ENCODE measurements at places on chromosomes 16 and 17.

GRCh38 chr16:8850279-8850885 lies 18.4 kb downstream of the CARHSP1 start:
- DNase-seq = peak; percentile 85

DNA sequence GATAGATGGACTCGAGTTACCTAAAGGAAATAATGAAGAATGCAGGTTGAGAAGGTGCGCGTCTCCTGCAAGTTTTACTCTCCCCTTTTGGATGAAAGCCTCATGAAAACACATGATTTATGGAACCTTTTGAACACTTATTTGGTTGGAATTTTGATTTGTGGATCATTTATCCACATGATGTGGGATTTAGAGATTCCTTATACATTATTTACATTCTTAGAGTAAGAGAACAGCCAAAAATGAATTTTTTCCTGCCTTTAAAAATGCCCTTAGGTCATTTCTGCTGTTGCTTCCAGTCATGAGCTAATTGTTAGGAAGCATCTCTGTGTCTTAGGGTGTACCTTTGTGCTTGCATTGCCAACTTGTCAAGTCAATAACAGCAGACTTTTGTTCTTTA lies 99.9 kb downstream of the RPTOR start:
- no peak for DNase-seq

GRCh38 chr17:7834542-7834956 lies 532 bp downstream of the KDM6B start:
- no peak for DNase-seq

- no peak for DNase-seq
Observed at GRCh38 chr17:45306623-45307022, 10.2 kb downstream of the MAP3K14 start.

DNA sequence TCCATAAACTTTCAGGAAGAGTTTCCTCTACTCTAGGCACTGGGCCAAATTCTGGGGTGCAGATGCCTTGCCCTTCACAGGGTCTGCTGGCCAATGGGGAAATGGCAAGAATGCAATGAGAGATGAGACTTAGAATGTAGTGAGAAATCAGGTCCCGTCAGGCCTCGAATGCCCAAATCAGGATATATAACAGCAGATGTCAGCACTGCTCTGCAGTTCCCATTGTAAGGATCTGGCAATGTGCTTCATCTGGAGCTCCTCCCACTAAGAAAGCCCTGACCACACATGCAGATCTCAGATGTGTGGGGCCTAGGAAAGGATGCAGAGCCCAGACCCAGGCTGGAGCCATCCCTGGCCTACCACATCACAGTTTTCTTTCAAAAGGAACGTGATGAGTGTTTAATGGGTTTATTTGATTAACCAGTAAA lies 13.9 kb upstream of the LPCAT2 start:
- DNase-seq = peak; percentile 95

GRCh38 chr16:23829454-23829853 lies 6.3 kb upstream of the PRKCB start:
- DNase-seq = no peak

DNA sequence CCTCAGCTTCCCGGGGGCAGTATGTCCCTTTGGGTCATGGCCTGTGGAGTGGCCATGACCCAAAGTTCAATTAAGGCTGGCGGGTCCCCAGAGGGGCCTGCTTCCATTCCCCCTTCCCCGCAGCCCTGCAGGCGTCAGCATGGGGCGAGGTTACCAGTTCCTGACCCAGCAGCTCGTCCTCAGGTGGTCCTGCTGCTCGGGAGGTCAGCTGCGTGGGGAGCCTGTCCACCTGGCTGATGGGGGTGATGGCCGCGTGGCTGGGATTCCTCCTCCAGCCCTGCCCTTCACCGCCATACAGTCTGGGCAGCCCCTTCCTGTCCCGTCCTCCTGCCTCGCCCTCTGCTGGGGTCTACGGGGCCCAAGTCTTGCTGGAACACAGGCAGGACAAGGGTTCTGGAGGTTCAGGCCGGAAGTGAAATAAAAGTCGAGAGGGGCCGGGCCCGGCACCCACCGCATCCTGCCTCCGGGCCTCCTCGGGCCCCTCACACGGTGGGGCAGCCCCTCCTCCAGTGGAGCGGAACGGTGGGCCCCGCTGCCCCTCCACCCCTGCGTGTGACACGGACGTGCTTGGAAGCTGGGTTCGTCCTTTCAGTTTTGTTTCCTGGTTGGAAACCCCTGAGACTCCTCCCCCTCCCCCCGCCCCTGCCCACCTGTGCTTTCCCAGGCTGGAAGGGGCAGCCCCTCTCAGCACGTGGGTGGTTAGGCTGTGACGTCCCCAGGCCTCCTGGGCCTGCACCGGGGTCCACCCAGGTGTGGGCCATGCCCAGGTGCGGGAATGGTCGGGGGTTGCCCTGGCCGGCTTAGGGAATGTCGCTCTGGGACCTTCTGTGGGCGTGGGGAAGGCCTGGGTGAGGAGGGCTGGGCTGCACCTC lies 6.8 kb downstream of the UBALD2 start:
- no peak for DNase-seq

- DNase-seq = no peak
Observed at GRCh38 chr16:62149631-62150030, 113.4 kb upstream of the CDH8 start.

DNA sequence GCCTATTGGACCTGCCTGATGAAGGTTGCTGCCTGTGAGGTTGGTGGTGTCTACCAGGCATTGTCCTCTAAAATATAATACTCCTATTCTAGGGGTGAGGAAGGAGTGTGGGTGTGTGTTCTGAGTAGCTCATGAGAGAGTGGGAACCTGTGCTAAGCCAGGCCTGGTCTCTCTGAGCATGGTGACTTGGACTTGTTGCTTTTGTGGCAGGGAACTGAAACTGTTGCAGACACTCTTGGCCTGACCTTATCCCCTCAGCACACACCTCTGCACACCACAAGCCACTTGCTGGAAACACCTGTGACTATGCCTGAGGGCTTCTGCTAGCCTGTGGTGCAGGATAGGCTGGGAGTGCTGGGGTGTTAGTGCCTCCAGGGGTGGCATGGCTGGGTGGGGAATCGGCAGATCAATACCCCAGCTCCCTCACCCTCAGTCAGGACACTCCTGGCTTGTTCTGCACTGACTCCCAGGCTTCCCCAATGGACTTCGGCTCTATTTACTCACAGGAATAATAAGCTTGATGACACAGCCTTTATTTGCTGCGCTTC lies 29.9 kb downstream of the PLCG2 start:
- no peak for DNase-seq

All from fibroblast of the aortic adventitia (primary cell).